ENCODE measurements at places on chromosomes 6 and 20. TPM values are rescaled to one million over a fixed set of nuclear protein-coding genes. Genes with fewer than 3 reads are reported as not detected.

GRCh38 chr6:143233554-143234285 is 173.0 kb downstream of the AIG1 start:
- no peak for DNase-seq

DNA sequence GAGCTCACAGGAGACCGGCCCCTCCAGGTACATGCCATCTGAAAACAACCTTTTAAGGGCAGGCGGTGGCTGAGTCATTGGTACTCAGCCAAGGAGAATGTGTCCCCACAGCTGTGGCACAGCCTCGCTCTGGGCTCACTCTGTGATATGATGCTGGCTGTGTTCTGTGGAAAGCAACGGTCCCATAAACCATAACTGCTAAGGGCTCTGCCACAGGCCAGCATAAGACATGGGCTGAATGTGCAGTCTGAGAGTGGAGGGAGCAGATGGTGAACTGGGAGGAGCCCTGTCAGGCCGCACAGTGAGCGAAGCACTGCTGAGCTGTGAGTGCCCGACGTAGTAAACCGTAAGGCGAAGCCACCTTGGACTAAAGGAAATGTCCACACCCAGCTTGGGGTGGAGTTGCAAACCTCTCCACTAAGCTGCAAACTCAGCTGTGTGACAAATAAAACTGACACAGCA is 375.8 kb downstream of the THBS2 start:
- no peak for DNase-seq

The SRMS gene
- not detected for total RNA-seq

DNA sequence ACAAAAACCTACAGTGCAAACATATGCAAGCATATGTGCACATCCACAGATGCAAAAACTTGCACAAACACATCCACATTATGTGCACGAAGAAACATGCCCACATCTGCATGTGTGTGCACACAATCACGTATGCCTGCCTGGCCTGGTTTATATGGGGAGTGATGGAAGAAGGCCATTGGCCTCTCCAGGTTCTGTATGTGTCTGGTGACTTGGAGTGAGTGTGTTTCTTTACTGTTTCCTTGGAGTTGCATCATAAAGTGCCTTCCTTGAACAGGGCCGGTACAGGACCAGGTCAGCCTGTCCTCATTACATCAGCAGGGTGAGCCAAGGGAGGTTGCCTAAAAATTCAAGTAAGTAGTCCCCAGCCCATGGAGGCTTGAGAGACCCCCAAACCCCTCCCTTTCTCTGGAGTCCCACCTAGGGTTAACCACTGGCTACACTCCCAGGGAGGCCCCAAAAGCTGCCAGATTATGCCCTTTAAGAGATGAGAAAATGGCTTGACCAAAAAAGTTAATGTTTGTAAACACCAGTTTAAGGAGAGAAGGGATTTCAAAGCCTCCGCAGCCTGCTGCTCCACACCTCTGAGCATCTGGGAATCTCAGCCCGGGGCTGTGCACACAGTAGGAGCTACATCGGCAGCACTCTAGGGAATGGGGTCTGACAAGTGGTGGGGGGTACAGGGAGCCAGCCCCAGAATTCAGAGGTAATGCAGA is 140.8 kb downstream of the VEGFA start:
- DNase-seq = no peak

- DNase-seq = no peak
Observed at GRCh38 chr20:51171141-51171540, 148.2 kb upstream of the KCNG1 start.

Measured in left lobe of liver (tissue), 2 donors.